Midbrain (tissue), 1 donor: ENCODE measurements at places on chromosomes 5 and 9.
A peak's percentile ranks its signal among the peaks of the same experiment; 100 is the strongest.

DNA sequence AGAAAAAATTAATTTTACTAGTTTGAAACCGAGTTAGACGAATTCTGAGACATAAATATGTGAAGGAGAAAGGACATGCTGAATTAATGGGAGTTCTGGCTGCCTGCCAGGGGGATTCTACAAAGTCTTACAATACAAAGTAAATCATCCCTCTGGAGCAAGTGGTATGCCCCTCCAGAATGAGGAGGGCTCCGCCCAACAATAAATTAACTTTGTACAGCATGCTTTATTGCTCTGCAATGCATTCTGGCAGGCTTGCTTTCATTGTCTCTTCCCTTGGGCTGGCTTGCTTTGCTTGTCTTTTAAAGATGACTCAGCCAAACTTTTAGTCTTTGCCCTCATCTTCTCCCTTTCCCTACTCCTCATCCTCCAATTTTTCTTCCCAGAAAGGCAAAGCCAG, 11.7 kb upstream of the PCDHB1 start:
- DNase-seq = no peak

- no peak for DNase-seq
Observed at GRCh38 chr9:35575478-35575877, 29.6 kb upstream of the TESK1 start.

DNA sequence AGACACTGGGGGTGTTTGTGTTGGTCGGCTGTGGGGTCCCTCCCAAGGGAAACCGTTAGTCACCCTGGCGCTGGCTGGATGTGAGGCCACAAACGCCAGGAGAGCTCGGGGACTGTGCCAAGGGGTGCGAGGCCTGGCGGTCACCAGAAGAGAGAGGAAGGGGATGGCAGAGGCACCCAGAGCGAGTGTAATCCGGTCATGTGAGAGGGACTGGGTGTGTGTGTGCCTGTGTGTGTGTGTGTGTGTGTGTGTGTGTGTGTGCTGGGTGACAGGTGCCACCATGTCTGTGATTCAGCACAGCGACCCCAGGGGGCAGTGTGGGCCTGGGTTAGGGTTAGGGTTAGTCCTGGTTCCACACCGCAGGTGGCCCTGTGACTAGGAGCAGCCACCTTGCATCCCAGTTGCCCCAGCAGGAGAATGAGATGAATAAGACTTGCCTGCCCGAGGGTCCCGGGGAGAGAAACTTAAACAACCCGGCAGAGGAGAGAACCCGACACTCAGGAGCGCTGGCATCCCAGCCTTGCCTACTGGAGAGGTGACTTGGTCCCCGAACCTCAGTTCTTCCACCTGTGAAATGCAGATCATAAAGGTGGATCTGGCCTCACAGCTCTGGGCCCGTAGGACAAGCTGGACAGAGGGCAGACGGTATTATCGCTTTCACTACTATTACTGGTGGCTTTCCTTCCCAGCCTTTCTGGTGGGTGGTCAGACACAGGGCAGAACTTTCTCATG, 1.4 kb upstream of the ADAMTSL2 start:
- DNase-seq = peak; percentile 28

DNA sequence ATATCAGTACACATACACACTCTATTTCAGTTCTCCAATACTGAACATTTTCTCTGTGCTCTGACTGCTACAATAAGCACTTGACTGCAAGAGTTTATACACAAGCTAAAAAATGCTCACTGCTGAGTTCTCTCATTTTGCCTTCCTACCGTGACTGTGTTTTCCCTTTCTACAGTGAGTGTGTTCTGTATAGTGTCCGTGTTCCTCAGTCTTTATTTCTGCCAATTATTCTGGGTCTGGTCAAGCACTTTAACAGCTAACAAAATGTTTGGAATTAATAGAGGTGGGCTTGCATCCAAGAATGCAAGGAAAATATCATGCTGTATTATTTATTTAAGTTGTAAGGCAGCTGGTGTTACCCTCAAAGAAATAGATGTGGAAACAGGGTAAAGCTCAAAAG, 217.0 kb upstream of the NREP start:
- DNase-seq = no peak

- no peak for DNase-seq
Observed at GRCh38 chr9:136806631-136807201, 1.0 kb upstream of the RABL6 start.

- DNase-seq = no peak
Observed at GRCh38 chr5:112737070-112737462, 619 bp upstream of the APC start.

DNA sequence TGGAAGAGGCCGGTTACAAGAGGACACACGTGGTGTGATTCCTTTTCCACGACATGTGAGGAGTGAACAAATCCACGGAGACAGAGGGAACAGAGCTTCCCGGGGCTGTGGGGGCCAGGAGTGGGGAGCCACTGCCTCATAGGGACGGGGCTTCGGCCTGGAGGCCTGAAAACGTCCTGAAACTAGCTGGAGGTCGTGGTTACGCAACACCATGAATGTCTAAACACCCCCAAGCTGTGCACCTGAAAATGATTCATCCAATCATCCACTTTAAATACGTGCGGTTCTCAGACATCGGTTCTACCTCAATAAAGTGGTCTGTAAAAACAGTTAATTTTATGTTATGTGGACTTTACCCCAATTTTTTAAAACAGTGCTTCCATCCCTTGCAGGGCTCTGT, 65.3 kb upstream of the PPP1R26 start:
- DNase-seq = no peak

GRCh38 chr9:20144197-20144596, 355.4 kb upstream of the SLC24A2 start:
- no peak for DNase-seq

DNA sequence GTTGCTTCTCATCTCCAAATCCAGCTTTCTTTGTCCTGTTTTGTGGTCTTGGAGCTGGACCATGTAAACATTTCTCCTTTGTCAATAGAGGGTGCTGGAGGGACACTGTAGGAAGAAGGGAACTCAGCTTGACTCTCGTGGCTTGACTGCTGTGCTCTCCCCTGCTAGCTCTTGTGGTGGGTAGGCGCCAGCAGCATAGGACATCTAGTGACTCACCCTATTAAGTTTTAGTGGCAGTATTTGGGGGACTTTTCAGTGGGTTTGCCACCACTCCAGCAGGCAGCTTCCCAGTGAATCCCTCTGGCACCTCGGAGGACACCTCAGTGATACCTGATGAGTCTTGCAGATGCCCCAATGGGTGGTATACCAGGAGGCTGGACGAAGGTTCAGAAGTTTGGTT, 97.8 kb downstream of the TSSK1B start:
- DNase-seq = peak; percentile 27

DNA sequence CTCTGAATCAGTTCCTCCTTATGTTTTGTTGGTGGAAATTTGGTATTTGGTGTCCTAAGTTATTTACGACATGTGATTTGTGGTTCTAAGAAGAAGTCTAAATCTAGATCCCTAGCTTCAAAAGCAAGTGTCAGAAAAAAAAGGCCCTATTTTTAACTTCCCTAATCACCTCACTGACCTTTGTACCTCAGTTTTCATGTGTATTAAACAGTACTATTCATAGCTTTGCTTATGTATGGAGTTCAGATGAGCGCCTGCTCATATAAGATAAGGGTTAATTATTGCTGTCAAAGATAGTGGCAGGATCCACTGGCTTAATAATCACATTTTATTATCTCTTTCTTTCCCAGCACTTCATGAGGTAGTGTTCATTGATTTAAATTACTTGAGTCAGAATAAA, 318.2 kb downstream of the PARP8 start:
- DNase-seq = no peak

DNA sequence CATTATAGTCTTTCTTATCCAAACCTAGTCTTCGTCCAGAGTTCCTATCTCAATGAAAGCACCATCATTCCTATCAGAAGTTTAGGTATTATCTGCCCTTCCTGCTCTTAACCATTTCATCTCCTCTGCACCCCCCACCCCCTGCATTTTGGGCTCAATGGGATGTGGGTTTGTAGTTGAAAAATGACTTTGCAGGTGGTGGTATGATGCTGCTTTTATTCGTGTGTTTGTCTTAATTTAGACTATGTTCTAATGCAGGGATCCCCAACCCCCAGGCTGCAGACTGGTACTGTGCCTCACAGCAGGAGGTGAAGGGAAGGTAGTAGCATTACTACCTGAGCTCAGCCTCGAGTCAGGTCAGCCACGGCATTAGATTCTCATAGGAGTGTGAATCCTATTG, 49.4 kb upstream of the ZNF608 start:
- DNase-seq = no peak

GRCh38 chr5:39720136-39720535, 295.4 kb upstream of the DAB2 start:
- no peak for DNase-seq

- no peak for DNase-seq
Observed at GRCh38 chr5:21125238-21125983, 1137.4 kb upstream of the CDH18 start.

DNA sequence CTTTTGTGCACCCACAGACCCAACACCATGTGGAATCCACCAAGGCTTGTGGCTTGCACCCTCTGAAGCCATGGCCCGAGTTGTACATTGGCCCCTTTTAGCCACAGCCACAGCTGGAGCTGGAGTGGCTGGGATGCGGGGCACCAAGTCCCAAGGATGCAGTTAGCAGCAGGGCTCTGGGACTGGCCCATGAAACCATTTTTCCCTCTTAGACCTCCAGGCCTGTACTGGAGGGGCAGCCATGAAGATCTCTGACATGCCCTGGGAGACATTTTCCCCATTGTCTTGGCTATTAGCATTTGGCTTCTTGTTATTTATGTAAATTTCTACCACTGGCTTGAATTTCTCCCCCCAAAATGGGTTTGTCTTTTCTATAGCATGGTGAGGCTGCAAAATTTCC, 51.8 kb downstream of the RASA1 start:
- no peak for DNase-seq

DNA sequence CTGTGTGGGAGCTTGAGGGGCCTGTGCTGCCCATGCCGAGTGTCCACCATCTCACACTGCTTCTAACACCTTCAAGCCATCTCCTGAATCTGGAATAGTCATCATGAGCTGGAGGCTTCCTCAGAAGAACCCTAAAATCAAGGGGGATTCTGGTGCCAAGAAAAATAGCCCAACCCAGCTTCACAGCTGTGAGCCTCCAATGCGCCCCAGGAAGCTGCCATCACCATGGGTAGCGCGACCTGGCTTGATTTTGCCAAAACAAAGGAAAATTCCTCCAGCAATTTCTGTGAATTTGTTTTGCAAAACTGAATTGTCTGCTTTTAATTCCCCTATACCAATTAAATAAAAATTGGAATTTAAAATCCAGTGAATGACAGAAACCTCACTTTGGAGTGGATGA, 6.2 kb upstream of the TIFAB start:
- DNase-seq = no peak

GRCh38 chr9:112866662-112867274, 23.9 kb downstream of the SLC46A2 start:
- no peak for DNase-seq

GRCh38 chr5:93302711-93303110, 278.3 kb downstream of the NR2F1-AS1 start:
- no peak for DNase-seq

DNA sequence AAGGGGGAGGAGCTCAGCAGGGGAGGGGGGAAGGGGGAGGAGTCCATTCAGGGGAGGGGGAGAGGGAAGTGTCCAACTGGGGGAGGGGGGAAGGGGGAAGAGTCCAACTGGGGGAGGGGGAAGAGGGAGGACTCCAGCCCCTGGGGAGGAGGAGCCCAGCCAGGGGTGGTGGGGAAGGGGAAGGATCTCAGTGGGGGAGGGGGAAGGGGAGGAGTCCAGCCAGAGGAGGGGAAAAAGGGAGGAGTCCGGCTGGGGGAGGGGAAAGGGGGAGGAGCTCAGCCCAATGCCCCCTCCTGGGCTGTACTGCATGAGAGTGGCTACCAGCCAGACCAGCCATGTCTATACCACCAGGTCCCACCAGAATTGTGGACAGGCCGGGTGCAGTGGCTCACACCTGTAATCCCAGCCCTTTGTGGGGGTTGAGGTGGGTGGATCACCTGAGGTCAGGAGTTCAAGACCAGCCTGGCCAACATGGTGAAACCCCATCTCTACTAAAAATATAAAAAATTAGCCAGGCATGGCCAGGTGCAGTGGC, 30.6 kb upstream of the ADAMTS2 start:
- DNase-seq = no peak

- DNase-seq = no peak
Observed at GRCh38 chr9:98040212-98040611, 16.3 kb upstream of the NANS start.

GRCh38 chr9:74333384-74334032, 163.6 kb upstream of the RORB start:
- no peak for DNase-seq

DNA sequence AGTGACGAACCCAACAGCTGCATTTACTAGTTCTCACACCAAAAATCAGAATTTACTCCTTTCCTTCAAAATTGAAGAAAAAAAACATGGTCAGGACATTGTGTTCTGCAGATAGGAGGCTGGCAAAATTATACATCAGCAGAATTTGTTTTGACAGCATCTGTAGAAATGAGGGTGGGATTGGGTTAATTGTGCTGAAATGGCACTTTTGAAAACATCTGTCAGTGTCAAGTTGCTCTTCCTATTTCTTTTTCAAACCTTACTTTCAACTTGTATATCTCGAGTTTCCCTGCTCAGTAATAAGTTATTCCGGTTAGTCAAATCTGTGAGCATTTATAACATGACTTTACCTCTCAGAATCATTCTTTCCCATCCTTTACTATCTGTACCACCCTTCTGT, 19.8 kb downstream of the WDR36 start:
- DNase-seq = no peak

DNA sequence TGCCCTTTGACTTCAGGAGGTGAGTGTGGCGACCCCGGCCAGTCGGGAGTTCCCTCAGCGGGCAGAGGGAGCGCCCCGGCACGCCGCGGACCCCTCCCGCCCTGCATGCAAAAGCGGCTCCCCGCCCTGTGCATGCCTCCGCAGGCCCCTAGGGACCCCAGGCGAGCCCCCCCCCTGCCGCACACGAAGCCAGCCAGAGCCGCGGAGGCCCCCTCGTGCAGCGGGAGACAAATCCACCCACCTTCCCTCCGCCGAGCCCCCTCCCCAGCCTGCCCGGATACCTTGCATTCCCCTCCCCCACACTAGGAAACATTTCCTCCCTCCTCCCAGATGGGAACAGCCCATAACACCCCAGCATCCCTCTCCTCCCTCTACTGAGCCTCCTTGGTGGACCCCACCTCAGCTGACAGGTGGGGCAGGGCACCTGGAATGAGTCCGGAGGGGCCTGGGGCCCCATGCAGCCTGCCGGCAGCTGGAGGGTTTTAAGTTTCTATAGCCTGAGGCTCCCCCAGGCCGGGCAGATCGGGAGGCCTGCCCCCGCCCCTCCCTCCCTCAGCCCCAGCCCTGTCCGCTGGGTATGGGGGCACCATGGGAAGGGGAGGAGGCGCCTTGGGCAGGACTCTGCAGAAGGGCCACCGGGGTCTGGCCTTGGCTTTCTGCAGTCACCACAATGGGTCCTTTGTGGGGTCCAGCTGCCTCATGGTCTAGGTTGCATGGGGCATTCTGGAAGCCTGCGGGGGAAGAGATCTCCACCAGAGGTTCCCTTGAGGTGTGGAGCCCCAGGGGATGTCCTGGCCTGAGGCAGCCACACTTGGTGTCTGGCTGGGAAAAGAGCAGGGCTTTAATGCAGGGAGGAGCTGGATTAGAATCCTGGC, 601 bp downstream of the ERGIC1 start:
- DNase-seq = no peak
